Fibroblast of lung (primary cell): ENCODE measurements at places on chromosomes 2 and 18. TPM values are rescaled to one million over a fixed set of nuclear protein-coding genes. Genes with fewer than 3 reads are reported as not detected.

GRCh38 chr2:65788556-65788955 lies 356.2 kb upstream of the SPRED2 start:
- no peak for DNase-seq
- no peaks in the 10 kb centered on the region for H3K4me1 ChIP-seq
- no peaks in the 10 kb centered on the region for H3K36me3 ChIP-seq
- no peak overlapping the region for H3K27ac ChIP-seq
- no peaks in the 10 kb centered on the region for H3K27me3 ChIP-seq

MRPS9 gene
- total RNA-seq: 21.3 and 21.6 TPM in 2 replicates

CGREF1 gene
- 2.3 and 10.0 TPM in 2 replicates for total RNA-seq

SMAD4 gene
- total RNA-seq: 49.8 and 71.5 TPM in 2 replicates

TLX2 gene
- under 0.01 TPM in 1 of 2 replicates, not detected in the other for total RNA-seq
